SHP77 treated with DMSO at 0.1 percent for 48 hours (cell line): ENCODE measurements at places on chromosomes 16 and 17.

- no peak for DNase-seq
Measured at GRCh38 chr17:40004712-40005111, 10.5 kb upstream of the CSF3 start.

DNA sequence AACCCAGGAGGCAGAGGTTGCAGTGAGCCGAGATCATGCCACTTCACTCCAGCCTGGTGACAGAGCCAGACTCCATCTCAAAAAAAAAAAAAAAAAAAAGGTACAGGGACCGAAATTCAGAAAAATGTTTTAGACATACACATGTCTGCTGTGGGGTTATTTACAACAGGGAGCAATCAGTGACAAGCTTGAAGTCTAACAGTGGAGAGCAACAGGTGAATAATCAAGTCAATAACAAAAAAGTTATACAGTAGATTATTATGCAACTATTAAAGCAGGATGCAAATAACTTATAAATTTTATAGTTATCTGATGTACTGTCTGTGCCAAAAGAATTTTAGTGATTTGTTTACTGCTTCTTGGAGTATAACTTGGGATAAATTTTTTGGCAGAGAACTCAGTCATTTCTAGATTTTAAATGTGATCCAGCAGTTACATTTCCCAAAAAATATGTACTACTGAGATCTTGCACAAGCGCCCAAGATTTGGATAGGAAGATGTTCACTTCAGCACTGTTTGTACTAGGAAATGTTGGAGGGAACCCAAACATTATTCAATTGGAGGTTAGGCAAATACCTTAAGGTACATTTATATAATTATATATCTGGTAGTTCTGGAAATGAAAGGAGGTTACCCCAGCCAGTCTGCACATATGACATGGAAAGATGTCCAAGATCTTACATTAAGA, 34.1 kb downstream of the EEF2K start:
- no peak for DNase-seq

- no peak for DNase-seq
Measured at GRCh38 chr16:24540602-24541210, 1.3 kb downstream of the RBBP6 start.

- DNase-seq = no peak
Measured at GRCh38 chr16:59907611-59908010, 1173.5 kb upstream of the GOT2 start.

DNA sequence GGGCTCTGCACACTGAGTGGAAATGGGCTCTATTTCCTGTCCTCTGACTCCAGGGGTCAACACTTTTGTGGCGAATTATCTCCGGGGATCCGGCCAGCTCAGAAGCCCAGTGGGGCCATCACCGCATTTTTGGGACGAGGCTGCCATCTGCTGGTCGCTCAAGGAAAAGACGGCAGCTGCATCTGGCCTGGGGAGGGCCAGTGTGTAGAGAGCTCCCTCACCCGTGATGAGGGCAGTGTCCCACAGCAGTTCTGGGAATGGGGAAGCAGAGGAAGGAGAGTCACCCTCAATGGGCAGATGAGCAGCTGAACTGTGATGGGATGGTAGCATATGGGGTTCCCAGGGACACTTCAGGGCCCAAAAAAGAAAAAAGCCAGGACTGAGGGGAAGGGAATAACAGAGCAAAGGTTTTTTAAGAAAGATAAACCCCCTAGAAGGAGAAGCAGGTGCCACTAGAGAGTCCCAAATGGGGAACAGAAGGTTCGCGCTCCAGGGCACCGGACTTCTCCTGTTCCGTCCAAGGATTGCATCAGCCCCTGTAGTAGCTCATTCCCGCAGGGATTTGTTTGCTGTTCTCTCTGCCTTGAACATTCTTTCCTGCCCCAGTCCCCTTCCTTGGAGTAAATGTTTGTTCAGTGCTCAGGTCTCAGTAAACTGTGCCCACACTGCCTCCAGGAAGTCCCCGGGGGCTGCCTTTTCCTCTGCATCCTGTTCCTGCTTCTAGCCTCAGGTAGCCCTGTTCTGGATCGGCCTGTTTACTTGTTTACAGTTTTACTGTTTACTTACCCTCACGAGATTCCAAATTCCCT, 9.3 kb upstream of the ABCC12 start:
- DNase-seq = peak; percentile 64

GRCh38 chr17:65170839-65171238, 33.7 kb downstream of the RGS9 start:
- no peak for DNase-seq

- DNase-seq = no peak
Measured at GRCh38 chr17:70478902-70479301, 309.6 kb downstream of the KCNJ2 start.
